ENCODE measurements at places on chromosomes 2 and 18.

- DNase-seq, result no peak
These were observed 125.6 kb downstream of the TSN start for GRCh38 chr2:121881038-121881437.

- no peak for DNase-seq
These were observed 220.7 kb downstream of the IRS1 start for GRCh38 chr2:226578879-226579278.

DNA sequence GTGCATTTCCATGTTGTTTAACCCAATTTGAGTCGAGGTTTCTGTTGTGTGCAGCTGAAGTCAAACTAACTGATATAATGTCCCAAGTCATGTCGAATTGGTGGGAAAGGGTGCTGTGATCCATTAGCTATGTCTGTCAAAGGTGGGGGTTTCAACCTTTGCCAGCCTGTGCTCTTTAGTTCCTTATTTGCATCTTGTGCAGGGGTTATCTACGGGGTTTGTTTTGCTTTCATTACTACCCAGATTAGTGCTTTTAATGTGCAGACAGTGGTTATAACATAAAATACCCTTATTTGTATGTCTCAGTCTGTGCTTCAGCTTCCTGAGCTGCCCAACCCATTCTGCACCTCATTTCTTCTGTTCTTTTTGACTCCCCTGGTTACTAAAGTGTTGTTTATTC is 271.9 kb upstream of the CXCR4 start:
- DNase-seq, result no peak

GRCh38 chr18:77061946-77062517 is 70.6 kb downstream of the MBP start:
- DNase-seq, result peak; percentile 78

DNA sequence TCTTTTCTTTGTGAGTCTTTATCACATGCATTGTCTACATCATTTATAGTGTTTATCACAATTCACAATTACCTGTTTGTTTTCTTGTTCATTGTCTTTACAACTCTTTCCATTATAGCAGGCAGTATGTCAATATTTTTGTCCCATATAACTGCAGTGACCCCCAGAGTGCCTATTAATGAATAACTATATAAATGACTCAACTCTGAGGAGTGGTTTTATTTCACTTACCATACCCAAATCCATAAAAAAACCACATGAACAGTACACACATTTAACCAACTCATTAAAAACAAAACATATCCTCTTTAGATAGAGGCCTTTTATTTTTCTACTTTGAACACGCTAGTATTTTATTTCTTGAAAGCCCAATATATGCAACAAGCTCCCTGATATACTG is 1419.1 kb upstream of the NXPH2 start:
- no peak for DNase-seq

GRCh38 chr18:48771641-48772375 is 179.0 kb downstream of the SMAD7 start:
- DNase-seq, result no peak

DNA sequence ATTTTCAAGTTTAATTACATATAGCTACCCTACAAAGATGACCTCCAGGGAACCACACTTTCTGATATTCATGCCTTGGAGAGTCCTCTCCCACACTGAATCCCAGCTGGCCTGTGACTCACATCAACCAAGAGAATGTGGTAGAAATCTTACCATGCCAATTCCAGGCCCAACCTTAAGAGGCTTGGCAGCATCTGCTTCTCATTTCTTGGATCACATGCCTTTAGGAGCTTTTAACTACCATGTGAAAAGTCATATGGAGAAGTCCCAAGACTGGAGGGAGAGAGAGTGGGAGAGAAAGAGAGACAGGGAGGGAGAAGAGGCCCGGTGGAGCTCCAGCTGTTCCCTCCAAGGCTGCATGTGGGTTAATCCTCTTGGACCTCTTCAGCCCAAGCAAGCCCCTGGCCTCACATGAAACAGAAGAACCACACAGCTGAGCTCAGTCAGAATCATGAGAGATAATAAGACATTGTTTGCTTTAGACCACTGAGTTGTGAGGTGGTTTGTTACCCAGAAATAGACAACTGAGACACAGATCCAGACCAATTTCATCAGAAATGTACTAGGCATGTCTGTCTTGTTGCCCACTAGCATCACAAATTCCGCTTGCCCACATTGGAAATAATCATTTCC is 190.7 kb downstream of the MTCL1 start:
- DNase-seq, result no peak

- DNase-seq, result no peak
These were observed 51.2 kb upstream of the HAAO start for GRCh38 chr2:42843611-42844010.

- DNase-seq, result peak; percentile 40
These were observed 11.0 kb upstream of the PLEKHM3 start for GRCh38 chr2:208036357-208036756.

- DNase-seq, result no peak
These were observed 942.2 kb downstream of the CNTNAP5 start for GRCh38 chr2:124967325-124967724.

DNA sequence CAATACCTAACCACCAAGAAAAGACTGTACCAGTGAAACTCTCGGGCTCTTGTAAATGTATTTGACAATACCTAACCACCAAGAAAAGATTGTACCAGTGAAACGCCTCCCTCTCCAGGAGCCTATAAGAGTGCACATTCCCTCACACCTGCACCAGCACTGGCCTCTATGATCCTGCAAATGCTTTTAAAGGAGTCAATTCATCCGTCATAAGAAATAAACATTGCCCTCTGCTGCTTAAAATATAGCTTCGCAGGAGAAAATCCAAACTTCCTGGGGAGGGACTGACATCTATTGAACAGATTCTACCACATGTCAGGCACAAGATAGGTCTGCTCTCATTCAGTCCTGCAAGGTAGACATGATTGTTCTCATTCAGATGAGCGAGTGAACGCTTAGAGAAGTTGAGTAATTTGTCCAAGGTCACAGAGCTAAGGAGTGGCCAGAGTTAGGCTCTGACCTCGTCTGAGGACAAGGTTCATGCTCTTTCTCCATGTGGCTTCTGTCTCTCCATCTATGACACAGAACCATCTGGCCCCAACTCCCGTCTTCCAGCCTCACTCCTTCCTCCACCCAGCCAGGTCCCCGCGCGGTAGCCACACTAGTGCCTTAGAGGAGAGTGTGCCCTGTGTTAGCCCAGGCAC is 38.7 kb downstream of the MCFD2 start:
- DNase-seq, result peak; percentile 52

- DNase-seq, result peak; percentile 76
These were observed 122.2 kb upstream of the ITGB6 start for GRCh38 chr2:160322320-160322719.

- peak; percentile 45 for DNase-seq
These were observed 2.5 kb downstream of the MERTK start for GRCh38 chr2:111900859-111901258.

DNA sequence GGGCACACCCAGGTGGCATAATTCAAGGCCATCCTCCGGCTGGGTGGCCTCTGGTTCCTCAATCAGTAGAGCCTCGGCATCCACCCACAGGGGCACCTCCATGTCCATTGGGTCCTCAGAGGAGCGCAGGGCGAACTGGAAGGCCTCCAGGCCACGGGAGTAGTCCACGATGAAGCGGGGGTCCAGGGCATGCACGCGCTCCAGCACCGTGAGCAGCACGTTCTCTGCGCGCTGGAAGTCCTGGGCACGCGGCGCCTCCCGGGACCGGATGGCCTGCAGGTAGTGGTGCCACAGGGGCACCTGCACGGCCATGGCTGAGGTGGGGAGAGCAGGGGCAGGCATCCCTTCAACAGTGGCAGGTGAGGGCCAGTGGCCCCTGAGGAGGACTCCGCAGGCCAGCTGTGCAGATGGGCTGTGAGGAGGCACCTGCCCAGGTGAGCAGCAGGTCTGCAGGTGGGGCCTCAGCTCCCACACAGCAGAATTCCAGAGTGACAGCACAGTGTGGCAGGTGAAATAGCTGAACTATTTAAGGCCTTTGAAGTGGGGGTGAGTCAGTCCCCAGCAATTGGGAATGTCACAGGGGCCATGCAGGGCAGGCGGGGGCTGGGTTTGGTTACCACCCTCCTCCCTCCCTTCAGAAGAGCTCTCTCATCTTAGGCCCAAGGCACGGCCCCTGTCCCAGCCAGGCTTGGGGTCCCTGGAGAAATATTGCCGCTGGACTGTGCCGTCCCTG is at the start of gene MAB21L4:
Gene MAB21L4 (minus strand): TSS at position 501 of the 733 bp plus-strand sequence. CDS start 159 bp downstream, at position 342.
- DNase-seq, result no peak

DNA sequence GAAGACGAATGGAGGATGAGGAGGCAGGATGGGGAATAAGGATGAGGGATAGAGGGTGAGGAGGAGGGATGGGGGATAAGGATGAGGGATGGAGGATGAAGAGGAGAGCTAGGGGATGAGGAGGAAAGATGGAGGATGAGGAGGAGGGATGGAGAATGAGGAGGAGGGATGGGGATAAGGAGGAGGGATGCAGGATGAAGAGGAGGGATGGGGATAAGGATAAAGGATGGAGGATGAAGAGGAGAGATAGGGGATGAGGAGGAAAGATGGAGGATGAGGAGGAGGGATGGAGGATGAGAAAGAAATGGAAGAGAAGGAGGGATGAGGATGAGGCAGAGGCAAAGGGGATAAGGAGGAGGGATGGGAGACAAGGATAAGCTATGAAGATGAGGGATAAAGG is 230.0 kb downstream of the NAPG start:
- DNase-seq, result no peak

DNA sequence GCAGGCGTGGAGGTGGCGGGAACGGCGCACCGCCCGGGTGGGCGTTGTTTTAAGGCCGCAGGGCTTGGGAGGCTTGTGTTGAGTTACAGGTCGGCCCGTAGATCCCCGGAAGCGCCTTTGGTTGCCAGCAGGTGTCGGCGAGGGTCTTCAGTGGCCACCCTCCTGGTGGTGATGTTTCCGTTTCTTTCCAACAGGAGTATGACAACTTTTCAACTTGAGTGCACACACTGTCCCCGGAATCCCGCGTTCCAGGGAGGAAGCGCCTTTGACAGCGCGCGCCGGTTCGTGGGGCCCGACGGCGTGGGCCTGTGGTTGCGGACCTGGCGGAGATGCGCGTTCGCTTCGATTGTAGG is 1.0 kb upstream of the HDAC4 start:
- peak; percentile 57 for DNase-seq

- DNase-seq, result no peak
These were observed 1820.1 kb upstream of the LRRTM1 start for GRCh38 chr2:82124629-82125028.

GRCh38 chr18:78807668-78808067 is 171.9 kb upstream of the SALL3 start:
- DNase-seq, result no peak

All from suppressor macrophage treated with lipopolysaccharide for 4 hours (primary cell).